ENCODE measurements at places on chromosomes 2 and 18. TPM values are rescaled to one million over a fixed set of nuclear protein-coding genes. Genes with fewer than 3 reads are reported as not detected.
A peak's percentile ranks its signal among the peaks of the same experiment; 100 is the strongest.

DNA sequence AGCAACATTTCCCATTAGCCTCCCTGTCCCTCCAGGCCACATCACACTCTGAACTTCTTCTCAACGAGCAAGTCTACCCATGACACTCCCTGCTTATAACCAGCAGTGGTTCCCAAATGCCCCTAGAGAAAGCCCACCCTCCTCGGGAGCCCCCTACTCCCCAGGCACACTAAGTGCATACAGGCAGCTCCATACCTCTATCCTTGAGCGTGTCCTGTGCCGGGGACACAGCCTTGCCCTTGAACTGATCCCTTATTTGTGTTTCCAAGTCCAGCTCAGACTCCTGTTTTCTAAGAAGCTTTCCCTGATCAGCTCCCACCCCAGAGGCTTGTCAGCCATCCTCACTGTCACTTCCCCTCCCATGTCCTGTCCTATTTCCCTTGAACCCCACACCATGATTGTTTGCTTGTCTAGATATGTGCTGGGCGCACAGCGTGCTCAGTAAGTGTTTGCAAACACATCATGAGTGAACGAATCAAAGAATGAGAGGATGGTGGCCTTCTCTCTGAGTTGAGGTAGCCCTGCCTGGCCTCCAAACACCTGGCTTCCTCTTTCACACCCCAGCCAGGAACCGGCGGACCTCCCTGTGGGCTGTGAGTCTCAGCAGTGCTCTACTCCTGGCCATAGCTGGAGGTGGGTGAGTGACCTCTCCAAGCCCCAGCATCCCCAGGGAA lies 2.1 kb downstream of the TEX51 start:
- no peak for DNase-seq

DNA sequence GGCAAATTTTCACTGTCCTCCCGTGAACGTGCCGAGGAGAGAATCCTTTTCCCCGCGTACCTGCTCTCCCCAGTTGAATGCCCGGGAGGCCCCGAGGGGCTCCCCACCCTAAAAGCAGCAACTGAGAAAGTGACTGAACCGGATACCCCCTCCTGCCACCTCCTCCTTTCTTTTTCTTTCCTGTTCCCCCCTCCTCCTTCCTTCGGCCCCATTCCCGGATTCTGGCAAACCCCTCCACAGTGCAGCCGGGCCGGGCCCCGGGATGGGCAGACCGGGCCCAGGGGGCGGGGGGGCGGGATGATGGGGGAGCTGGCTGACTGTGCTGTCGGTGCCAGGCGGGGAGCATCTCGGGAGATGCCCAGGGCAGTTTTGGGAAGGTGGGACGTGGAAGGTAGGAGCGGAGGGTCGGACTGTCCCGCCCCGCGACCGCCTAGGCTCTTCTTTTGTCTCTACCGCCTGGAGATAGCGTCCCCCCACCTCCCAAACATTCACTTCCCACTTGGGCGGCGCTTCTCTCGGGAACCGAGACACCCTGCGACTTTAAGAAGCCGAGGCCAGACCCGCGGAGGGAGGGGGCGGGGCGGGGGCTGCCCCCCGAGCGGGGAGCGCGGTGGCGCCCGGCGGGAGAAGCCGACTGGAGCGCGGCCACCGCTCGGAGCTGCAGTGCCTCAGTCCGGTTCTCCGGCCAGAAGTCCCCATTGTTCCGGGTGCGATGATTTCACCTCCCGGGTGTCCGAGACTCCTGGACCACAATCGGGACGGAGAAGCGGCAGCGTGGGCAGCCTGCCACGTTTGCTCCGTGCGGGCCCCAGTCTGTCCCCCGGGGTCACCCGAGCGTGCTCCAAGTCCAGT lies 8.2 kb downstream of the DLX2 start:
- no peak for DNase-seq

GRCh38 chr2:24875272-24875671 lies 44.8 kb downstream of the ADCY3 start:
- DNase-seq, result no peak

RGPD4 gene
- total RNA-seq, result not detected

DNA sequence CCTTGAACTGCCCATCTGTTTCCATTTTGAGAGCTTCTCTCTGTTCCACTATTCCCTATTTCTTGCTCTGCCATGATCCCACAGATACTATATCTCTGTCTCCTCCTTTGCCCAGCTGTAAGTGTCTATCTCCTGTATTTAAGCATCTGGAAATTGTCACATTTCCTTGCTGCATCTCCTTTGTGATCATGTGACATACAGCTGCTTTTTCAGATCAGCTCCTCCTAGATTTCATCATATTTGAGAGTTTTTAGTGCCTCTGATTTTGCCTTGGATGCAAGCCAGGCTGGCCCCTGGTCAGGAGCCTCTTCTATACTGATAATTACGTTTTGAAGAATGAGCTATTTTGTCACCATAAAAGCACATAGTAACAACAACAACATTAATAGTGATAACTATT lies 131.7 kb upstream of the TNP1 start:
- peak; percentile 80 for DNase-seq

- DNase-seq, result no peak
These were observed 105.7 kb downstream of the USP40 start for GRCh38 chr2:233460726-233461441.

- no peak for DNase-seq
These were observed 76.2 kb downstream of the NRP2 start for GRCh38 chr2:205758500-205758899.

DNA sequence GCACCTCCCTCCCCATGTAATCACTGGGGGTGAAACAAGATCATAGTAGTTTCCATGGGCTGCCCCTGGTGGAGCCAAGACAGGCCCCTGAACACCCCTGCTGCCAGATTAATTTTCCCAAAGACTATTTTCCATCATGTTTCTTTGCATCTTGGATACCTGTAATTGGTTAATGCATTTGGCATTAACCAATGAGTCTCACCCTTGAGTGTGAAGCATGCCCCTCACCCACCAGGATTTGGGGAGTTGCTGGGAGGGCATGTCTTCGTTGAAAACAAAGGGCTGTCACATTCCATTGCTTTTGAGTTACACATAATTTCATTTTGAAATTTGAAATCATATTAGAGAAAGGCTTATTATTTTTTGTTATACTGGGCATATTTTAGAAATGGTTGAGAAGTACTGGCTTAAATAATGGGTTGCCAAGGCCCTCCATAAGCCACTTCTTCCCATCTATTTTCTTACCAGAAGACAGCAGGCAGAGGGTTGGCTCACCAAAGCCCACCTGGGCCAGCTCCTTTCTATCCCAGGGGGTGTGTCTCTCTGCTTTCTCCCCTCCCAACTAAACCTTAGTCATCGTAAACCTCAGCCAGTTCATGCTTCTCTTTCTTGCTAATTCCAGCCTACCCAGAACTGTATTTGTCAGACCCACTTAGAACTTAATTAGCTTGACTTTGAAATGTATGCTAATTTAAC lies 51.8 kb downstream of the ATIC start:
- no peak for DNase-seq

- no peak for DNase-seq
These were observed 265.1 kb downstream of the SH3BP4 start for GRCh38 chr2:235216901-235217300.

DNA sequence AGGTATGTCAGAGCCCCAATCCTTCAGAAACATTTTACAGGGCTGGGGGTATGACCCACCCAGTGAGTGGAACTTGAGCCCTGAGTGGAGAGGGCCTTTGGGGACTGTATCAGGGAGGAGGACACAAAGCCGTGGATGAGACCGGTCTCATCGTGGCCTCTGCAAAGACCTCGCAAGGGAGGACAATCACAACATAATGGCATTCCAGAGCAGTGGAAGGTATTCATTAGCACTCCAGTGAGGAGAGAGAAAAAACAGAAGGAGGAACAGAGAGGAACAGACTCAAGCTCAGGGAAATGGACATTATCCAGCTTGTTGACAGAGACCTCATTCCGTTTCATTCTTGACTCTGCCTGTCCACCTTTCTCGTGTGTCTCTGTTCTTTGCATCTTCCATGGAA lies 38.8 kb upstream of the CTAGE1 start:
- no peak for DNase-seq

GAREM2 gene
- total RNA-seq, result 1.8 TPM

GRCh38 chr2:56128235-56128634 lies 55.6 kb upstream of the CCDC85A start:
- no peak for DNase-seq

GRCh38 chr18:11327391-11328009 lies 178.1 kb upstream of the PIEZO2 start:
- DNase-seq, result no peak

- no peak for DNase-seq
These were observed 6.8 kb upstream of the CCNYL1 start for GRCh38 chr2:207704671-207705070.

DNA sequence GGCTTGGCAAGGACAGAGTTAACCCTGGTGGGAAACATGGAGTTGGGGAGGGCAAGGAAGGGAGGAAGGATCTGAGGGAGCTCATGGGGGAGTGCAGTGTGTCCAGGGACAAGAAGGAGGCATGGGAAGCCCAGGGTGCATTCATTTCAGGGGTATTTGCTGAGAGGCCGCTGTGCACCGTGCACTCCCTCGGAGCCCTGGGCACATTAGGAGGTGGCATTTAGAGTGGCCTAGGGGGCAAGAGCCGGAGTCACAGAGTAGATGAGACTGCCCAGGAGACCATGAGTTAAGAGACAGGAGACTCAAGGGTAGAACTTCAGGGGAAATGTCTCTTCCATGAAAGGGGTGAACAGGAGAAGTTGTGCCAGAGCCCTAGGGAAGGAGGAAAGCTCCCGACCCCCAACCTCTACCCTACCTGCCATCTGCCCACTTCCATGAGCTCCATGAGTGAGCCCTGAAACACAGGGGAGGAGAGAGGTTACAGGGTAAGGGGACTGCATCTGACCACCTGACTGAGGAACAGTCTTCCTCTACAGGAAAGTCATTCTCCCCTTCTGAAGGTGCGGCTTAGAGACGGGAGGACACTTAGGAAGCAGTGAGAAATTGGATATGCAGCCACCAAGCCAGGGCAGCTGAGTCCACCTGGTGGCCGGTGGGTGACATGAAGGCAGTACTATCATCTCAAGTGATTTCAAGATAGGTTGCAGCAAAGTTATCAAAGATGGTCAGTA lies 58.5 kb upstream of the COPS8 start:
- peak; percentile 87 for DNase-seq

PAX8 gene
- 0.55 TPM for total RNA-seq

IRS1 gene
- total RNA-seq, result 26.2 TPM

HYCC2 gene
- total RNA-seq, result 18.1 TPM

UGT1A7 gene
- total RNA-seq, result not detected

DNA sequence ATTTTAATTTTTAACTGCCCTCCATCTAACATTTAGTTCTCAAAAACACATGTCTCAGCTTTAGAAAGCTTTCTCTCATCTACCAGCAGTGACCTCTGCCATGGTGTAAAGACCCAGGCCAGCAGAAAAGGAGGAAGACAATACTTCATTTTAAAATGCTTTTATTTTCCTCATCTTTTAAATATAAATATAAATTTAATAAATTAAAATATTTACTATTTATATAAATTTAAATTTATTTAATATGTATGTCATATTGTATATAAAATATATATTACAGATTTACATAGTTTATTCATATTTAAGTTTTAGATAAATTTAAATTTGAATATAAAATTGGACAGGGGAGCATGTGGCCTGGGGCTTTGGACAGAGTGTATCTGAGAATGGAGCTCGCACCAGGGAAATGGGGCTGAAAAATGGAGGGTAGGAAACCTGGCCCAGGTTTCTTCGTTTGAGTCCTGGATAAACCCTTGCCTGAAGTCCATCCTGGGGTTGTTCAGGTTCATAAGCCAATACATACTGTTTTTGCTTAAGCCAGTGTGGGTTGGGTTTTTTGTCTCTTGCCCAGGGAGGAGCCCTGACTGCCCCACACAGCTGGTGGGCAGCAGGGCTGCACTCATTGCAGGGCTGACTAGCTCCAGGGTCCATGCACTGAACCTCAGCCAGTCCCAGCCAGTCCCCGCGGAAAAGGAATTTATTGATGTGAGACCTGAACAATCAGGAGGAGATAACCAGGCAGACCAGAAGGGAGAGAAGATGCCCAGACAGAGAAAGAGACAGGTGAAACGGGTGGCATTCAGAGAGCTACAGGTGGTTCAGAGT lies 77.3 kb upstream of the LAPTM4A start:
- DNase-seq, result no peak

DNA sequence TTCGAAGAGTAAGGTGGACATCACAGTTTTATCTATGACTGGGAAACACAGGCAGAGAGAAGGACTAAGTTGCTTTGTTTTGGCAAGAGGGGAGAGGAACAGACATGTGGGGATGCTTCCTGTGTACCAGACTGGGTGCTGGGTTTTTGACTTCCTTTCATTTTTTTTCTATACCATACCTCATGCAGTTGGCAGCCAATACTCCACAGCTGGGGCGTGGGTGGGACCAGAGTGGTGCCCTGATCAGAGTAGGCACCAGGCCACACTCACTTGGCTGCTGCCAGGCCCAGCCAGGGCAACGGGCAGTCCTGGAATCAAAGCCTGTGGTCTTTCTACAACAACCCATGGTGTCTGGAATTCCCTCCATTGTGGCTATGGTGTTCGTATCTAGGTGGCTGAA lies 45.2 kb downstream of the SH3RF3 start:
- DNase-seq, result no peak

MRPS9 gene
- 18.4 TPM for total RNA-seq

MPHOSPH10 gene
- 27.1 TPM for total RNA-seq

PLEK gene
- total RNA-seq, result 7.4 TPM

- no peak for DNase-seq
These were observed 69.0 kb upstream of the FAM110C start for GRCh38 chr2:115303-115702.

DNA sequence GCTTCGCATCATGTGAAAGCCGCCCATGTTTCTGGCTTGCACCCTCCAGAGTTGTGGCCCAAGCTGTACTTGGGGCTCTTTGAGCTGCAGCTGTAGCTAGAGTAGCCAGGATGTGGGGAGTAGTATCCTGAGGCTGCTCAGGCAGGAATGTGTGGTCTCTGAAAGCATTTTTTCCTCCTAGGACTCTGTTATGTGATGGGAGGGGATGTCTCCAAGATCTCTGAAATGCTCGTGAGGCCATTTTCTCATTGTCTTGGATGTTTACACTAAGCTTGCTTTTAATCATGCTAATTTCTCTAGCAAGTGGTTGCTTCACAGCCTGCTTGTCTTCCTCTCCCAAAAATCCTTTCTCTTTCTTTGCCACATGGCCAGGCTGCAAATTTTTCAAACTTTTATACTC lies 687.6 kb downstream of the DCDC2C start:
- no peak for DNase-seq

DNA sequence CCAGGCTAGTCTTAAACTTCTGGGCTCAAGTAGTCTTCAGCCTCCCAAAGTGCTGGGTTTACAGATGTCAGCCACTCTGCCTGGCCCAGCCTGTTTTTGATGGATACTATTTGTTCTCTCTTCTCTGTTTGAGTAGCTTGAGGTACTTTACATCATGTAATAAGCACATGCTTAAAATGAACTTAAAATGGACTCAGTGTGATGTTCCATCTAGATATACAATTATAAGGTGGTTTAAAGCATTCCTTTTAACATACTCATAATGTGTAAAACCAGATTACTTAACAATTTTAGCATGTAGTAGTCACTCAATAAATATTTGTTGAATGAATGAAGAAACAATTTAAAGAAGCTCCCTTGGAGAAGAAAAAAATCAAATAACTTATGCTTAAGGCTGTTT lies 9.6 kb downstream of the PTPRM start:
- no peak for DNase-seq

KCNIP3 gene
- 23.8 TPM for total RNA-seq

GRCh38 chr18:43160509-43160908 lies 45.0 kb upstream of the RIT2 start:
- no peak for DNase-seq

- no peak for DNase-seq
These were observed 651 bp upstream of the STAM2 start for GRCh38 chr2:152176113-152176714.

Data from sigmoid colon (tissue), 7 donors.